ENCODE measurements at places on chromosomes 4 and X.

DNA sequence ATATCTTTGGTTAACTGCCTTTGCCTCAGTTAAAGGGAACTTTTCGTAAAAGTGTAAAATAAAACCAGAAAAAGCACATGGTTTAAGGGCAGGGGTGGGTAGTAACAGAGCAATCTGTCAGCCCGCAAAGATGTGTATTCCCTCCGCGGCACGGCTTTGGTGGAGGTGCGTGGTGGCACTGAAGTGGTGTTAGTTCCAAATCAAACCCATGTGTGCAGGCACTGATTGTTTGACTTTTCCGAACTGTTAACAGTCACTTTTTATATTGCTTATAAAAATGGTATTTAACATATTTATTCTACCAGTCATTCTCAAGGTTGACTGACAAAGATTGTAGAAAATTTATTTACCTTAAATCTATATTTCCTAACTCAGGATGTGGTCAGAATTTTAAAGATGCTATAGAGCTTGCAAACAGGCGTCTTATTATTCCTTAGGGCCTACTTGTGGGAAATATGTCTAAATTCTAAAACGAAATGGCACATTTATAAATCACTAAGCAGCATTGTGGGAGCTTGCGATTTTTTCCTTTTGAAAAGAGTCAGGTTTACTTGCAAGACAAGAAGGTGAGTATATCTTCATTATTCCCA lies 272.7 kb upstream of the PCDH18 start:
- H3K4me3 ChIP-seq: no peak overlapping the region
- DNase-seq: no peak
- no peak overlapping the region for H3K27ac ChIP-seq
- no peaks in the 10 kb centered on the region for H3K27me3 ChIP-seq
- H3K36me3 ChIP-seq: no peaks in the 10 kb centered on the region

GRCh38 chr4:128803783-128804182 lies 5.7 kb upstream of the JADE1 start:
- no peak overlapping the region for H3K4me3 ChIP-seq
- H3K36me3 ChIP-seq: no peaks in the 10 kb centered on the region
- peaks cover 76% of the 10 kb centered on the region for H3K27me3 ChIP-seq

DNA sequence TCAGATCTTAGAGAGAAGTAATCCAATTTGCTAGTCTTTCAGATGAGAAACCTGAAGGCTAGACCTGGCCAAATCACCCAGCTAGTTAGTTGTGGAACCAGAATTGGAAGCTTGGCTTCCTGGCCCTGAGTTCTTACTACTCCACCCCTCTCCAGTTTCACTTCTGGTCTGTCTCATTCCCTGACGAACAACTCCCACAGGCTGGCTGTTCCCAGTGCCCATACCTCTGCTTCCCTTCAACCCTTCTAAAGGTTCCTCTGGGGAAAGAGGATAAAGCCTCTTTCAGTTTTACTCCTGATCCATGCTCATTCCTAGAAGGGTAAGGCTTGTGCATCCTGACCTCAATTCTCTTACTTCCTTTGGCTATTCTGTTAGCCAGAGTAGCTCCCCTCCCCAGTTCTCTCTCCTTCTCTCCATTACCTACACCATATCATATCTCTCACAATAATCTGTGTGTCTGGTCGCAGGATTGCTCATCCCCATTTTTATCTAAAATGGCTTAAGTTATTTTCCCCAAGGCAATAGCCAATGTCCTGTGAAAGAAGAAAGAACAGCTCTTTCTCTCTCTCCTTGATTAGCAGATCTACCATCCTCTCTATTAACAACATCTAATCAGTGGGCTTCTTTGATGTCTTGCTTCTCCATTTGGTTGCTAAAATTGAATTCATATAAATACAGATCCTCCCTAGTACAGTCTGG lies 155.0 kb upstream of the MAOA start:
- DNase-seq: no peak
- peaks cover 14% of the 10 kb centered on the region for H3K4me1 ChIP-seq
- H3K27ac ChIP-seq: no peak overlapping the region
- H3K4me3 ChIP-seq: no peak overlapping the region

DNA sequence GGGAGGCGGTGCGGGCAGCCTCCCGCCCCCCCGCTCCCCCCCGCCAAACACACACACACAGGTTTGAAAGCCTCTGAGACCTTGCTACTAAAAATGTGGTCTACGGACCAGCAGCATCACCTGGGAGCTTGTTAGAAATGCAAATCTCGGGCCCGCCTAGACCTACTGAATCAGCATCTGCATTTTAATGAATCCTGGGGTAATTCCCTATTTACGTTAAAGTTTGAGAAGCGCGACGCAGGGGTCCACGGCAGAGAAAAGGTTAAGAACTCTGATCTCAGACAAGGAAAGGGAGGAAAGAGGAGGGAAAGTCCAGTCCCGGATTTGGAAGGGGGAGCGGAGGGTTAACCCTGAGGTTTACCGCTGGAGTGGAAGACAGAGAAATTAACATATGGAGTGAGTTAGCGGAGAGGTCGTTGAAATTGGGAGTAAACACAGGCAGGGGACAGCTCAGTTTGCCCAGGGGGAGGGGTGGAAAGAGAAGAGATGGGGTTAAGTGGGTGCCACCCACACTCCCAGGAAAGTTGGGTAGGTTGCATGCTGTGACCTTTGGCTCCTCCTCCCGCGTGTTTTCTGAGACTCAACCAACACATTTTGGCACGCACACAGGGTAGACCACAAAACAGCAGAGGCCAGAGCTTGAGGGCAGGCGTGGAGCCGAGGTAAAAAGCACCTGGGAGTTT lies 483.6 kb downstream of the BCOR start:
- peaks cover 10% of the 10 kb centered on the region for H3K27me3 ChIP-seq
- peaks cover 9% of the 10 kb centered on the region for H3K4me1 ChIP-seq
- H3K36me3 ChIP-seq: no peaks in the 10 kb centered on the region
- H3K4me3 ChIP-seq: peak overlapping the region; percentile 35
- H3K27ac ChIP-seq: no peak overlapping the region
- no peak for DNase-seq

All from cardiac muscle cell (in vitro differentiated cells and primary cell).